NCI-H2029 treated with DMSO at 0.1 percent for 48 hours (cell line): ENCODE measurements at places on chromosomes 5 and 9.

DNA sequence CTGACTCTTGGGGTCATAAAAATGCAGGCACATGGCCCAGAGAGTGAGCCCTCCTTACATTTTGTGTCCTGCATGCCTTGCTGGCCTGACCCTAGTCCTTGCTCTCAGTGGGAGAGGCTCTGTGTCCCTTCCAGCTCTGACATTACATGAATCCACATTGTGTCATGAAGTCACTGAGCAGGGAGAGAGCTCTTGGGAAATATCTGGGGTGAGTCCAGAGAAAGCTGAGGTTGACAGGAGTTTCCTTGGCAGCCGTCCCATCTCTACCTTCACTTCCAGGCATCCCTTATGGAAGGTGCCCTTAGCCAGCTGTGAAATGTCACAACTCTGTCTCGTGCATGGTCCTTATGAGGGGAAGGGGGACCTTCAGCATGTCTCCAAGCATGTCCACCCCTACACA, 41.0 kb downstream of the FAT2 start:
- peak; percentile 17 for DNase-seq

- DNase-seq, result no peak
Observed at GRCh38 chr5:143068712-143069111, 298.5 kb downstream of the ARHGAP26 start.

DNA sequence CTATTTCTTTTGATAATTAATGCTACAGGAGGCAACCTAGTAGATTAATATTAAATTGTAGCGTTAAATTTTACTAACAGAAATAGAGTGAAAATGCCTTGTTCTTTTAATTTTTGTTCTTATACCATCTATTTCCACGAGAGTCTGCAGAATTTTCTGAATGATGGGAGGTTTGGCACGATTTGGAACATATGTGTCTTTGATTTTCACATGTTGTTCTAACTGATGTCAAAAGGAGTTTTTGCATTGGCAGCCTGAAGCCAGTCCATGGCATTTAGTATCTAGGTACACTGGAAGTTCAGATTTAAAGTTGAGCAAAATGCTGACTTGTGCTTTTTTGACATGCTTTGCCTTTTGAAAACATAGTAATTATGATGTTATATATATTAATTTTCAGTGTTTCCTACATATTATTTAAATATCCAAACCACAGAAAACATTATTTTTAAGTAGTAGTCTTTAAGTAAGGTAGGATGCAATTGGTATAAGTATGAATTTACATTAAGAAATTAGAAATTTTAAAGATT, 103.0 kb downstream of the PBX3 start:
- no peak for DNase-seq

DNA sequence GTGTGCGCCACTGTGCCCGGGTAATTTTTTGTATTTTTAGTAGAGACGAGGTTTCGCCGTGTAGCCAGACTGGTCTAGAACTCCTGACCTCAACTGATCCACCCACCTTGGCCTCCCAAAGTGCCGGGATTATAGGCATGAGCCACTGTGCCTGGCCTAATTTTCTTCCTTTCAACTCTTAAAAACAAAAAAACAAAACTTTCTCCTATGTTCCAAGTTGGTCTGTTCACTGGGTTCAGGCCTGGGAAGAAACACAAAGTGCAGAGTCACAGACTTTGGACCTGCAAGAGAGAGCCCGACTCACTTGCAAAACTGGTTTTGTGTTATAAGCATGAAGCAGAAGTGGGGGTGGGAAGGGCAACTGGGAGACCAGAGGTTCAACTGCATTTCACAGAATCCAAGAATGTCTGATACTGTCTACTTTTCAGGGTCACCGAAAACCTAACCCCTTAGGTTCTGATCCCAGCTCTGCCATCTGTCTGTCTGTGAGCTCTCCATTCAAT, 5.2 kb upstream of the HDHD3 start:
- no peak for DNase-seq

DNA sequence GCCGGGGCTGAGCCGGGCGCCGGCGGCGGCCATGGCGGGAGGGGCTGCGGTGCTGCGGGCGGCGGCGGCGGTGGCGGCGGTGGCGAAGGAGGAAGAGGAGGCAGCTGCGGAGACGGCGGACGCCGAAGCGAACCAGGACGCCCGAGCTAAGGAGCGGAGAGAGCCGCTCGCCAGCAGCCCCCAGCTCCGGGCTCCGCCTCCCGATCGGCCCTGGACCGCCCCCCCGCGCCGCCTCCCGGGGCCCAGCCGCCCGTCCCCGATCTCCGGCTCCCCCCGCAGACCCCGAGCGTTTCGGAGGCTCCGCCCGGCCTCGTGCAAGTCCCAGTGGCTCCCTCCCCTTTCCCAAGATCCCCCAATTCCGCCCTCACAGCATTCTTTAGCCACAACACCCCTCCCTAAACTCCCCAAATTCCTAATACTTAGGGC, at the start of gene ASTN2:
ASTN2 (minus strand) TSS at position 152 of the 426 bp plus-strand sequence; CDS start at position 33, 119 bp downstream.
- no peak for DNase-seq

DNA sequence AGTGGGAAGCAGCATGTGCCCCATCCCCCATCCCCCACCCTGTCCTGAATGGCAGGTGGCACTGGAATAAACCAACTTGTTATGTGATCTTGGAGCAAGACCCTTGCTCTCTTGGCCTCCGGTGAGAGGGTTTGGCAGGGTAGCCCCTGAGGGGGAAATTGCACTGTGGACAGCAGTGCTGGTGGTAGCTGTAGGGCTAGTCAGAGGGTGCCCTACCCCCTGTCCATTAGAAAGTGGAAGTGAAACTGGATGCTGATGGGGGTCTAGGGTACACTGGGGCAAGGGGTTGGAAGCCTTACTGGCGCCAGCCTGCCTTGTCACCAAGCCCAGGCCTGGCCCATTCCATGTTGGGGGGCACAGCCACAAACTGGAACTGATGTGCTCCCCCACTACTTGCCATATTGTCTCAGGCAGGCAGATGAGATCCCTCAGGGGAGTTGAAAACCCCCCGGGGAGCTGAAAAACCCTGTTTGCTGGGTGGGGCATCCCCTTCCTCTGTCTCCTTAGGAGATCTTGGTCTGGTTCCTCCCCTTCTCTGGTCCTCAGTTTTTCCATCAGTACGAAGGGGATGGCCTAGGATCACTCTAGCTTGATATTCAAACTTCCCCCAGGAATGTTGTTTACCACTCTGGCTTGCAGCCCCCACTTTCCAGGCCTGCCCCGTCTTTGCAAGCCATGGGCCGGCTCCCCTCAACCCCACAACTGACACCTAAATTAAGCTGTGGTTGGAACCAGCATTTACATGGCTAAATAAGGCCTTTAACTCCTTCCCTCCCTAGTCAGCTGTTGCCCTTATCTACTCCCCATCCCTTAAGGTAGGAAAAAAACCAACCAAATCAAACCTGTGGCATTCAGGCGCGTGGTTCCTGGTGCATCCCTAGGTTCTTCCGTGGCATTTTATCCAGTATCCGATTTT, 14.4 kb upstream of the SYNPO start:
- DNase-seq, result no peak
